Right cardiac atrium (tissue), 5 donors: ENCODE measurements at places on chromosomes 7 and 10. TPM values are rescaled to one million over a fixed set of nuclear protein-coding genes. Genes with fewer than 3 reads are reported as not detected.

Gene CCDC146
- total RNA-seq = 11.4 TPM

DNA sequence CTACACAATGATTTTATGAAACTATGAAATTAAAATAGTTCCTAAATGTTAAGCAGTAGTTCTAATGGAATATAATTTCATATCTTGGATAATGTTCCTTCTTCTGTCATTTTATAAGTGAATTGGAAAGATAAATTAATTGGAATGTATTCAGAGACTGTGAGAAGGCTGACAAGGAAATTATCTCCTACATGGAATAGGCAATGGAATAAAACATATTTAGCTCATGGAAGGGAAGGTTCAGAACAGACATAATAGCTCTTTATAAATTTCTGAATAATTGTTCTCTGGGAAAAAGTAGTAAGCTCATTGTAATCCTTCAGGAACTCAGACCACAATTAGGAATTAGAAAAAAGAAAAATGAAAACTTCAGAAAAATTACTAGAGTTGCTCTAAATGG is 1172.3 kb upstream of the SORCS1 start:
- DNase-seq = no peak

DNA sequence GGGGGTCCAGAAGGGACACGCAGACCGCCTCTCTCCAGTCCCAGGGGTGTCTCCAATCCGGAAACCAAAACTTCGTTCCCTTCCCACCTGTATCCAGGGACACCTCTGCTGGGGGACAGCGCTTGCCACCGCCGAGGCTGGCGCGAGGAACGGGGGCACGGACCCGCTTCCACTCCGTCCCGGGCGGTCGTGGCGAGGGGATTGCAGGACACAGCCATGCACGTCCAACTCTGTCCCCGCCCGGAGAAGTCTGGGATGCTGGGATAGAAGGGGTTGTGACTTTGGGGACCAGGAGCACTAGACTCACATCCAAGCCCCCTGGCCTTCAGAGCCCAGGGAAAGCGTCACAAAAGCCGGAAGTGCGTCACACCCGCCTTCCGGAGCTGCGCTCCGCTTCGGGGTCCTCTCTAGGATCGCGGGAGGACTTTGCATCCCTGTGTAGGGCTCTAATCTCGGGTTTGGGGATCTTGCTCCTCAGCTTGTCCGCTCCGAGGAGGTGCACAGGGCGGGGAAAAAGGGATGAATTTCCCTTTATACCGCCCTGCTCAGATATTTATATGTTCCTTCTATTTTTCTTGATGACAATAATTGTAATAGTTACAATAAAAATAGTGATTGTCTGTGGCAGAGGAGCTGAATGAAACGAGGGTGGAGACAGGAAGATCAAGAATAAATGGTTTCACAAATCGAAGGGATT is at the start of gene FAM200A:
Gene FAM200A, minus strand, starts transcription at position 348 of the 697 bp plus-strand sequence. CDS start 3,707 bp downstream, outside the sequence.
- DNase-seq = peak; percentile 95

DNA sequence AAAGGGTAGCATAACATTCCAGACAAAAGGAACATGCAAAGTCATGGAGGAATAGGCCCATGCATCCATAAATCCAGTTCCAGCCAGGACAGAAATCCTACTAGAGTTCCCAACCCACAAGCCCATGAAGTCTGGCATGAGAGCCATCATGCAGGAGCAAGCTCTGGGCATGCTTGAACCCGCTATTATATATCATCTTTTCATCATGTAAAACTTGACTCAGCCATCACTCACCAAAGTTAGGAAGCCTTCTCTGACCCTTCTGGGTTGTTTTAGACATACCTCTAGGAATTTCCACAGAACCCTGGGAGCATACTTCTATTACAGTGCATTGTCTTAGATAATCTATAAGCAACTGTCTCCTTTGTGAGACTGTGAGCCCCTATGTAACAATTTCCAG is 293.0 kb upstream of the NPSR1 start:
- no peak for DNase-seq

GRCh38 chr10:17835688-17836087 is 26.5 kb downstream of the MRC1 start:
- DNase-seq = no peak

- DNase-seq = no peak
Observed at GRCh38 chr7:156667110-156667426, 26.5 kb downstream of the RNF32 start.

DNA sequence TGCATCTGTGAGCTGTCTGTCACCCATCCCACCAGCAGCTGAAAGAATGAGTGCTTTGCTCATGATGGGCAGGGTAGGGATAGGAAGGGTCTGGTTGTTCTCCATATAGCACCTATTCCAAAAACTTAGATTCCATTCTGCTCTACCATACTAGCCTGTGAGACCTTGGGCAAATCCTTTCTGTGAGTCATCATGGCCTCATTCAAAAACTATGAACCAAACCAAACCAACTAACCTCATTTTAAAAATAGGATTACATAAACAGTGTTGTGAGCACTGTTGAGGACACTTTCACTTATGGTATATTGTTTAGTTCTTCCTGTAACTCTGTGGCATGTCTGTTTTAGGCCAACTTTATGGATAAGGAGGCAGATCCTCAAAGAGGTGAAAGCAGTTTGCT is 30.9 kb upstream of the STEAP4 start:
- DNase-seq = no peak

GRCh38 chr10:132320654-132321469 is 11.1 kb upstream of the LRRC27 start:
- no peak for DNase-seq

DNA sequence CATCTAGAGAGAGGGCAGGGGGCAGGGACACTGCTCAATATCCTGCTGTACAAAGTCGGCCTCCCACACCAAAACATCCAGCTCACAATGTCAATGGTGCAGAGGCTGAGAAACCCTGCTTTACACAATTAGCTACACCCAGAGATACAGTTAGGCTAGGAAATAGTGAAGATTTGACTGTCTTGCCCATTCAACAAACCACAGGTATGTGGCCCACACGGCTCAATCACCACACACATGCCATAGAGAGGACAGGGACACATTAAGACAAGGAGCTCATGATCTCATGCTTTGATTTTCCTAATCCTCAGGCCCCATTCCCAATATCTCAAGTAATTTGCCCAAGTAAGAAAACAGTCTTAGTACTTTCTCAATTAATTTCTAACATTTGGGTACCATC is 110.4 kb downstream of the OSBPL3 start:
- DNase-seq = no peak

- peak; percentile 40 for DNase-seq
Observed at GRCh38 chr10:86647773-86648703, 6.3 kb upstream of the OPN4 start.

DNA sequence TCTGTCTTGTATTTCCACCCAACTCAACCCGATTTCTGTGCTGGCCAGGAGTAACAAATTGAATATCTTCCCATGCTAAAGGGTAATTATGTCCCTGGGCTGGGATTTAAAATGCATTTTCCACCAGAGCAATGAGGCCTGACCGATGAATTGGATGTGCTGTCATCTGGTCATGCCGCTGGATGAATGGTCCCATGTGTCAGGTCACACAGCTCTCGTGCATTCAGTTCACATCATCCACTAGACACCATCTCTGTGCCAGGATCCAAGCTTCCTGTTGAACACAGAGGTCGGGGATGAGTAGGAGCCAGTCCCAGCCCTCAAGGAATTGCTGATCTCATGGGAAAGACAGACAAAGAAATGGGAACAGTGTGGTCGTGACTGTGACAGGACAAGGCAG is 200.8 kb downstream of the ADRA2A start:
- DNase-seq = no peak

DNA sequence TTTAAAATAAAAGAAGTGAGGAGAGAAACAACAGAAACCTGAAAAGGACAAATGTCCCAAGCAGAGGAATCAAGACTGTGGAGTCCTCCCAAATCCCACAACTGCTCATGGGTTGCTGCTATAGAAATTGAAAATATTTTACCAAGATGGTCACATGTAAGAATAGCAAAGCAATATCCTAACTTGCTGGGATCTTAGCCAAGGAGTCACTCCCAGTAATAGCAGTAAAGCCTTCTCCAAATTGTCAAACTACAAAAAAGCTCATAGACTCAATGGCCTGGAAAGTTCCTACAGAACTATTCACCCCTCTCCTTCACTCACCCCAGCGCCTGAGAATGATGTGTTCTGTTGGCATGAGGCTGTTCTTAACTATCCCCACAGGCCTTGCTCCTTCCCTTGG is 186.5 kb downstream of the ELMO1 start:
- no peak for DNase-seq
